ENCODE measurements at places on chromosomes 3 and 15.

DNA sequence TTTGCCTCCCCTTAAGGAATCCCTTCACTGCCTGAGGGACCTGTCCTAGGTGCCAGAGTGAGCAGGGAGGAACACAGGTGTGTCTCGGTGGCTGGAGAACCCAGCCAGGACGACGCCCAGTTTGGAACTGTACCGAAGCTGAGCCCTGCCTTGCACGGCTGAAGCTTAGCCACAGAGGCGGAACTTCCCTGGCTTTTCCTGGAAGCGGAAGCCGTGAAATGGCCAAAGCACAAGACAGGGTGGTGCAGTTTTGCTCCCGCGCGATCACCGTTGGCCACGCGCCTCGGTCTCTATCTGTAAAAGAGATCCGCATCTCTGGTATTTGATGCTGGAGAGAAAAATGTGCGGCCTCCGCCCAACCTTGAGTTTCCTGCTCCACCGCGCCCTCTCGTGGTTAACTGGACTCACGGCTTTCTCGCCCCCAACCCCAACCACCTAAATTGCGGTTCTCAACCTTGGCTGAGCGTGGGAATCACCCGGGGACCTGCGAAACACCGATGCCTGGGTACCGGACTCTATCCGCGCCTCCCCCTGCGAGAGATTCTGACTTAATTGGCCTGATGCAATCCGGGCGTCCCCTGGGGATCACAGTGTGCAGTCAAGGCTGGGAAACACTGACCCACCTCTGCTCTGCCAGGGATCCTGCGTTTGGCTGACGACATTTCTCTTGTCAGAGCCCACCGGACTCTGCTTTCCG, 70.7 kb upstream of the ABHD2 start:
- DNase-seq, result peak; percentile 75

DNA sequence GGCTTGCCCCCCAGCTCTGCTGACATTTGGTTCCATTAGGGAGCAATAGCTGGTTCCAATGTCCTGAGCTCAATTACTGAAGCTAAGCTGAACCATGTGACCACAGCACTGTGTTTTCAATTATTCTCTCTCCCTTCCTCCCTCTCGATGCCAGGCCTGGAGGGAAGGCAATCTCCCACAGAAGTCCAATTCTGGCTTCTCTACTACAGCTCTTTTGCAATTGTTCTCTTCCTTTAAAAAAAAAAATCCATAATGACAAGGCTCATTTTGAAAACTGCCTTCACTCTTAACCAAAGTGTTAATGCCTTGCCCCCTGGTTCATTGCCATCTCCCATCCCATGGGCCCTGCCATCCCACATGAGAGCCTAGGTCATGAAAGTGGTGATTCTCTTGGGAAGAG, 24.8 kb downstream of the IL16 start:
- DNase-seq, result no peak

DNA sequence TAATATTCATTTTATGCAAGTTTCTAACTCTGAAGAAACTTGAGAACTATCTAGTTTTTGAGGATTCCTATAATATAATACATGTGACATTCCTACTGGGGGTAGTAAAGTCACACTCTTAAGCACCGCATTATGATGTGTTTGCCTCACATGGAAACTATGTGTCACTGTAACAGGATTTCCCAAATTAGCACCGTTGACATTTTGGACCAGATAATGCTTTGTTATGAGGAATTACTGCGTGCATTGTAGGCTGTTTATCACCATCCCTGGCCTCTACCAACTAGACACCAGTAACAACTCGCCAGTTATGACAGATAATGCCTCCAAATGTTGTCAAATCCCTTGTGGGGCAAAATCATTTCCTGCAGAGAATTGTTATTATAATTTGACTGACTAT, 267.8 kb downstream of the RAP2B start:
- DNase-seq, result no peak

- DNase-seq, result no peak
Measured at GRCh38 chr15:91132079-91132478, 32.0 kb downstream of the SV2B start.

DNA sequence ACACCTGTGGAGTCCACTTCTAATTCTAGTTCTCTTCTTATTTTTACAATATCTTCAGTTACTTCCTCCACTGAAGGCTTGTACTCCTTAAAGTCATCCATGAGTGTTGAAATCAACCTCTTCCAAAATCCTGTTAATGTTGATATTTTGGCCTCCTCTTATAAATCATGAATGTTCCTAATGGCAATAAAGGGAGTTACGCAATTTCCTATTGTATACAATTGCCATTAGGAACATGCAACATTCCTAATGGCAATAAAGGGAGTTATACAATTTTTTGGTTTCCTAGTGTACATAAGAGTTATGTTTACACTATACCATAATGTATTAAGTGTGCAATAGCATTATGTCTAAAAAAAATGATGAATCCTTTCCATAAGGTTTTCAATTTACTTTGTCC, 9.2 kb upstream of the TIGIT start:
- no peak for DNase-seq

DNA sequence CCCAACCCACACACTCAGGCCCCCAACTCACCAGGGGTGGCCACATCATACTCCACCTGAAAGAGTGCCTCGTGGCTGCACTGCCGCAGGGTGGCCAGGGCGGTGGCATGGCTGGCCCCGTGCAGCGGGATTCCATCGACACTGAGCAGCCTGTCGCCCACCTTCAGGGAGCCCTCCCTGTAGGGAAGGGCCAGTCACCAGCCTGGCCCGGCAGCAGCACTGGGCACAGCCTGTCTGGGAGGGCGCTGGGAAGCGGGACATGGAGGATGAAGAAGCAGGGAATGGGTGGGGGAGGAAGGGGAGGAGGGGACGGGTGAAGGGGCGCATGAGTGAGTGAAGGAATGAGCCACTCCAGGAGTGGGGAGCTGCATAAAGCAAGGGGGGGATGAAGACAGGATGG, 18.5 kb downstream of the GRIP2 start:
- DNase-seq, result peak; percentile 12

Data from CD4-positive, alpha-beta T cell treated with Interleukin-15 for 1 hour (primary cell).